Amygdala (tissue), 56 donors: ENCODE measurements at places on chromosomes 1 and 21.

GRCh38 chr1:78254517-78254916, 208.8 kb downstream of the GIPC2 start:
- no peak for DNase-seq

DNA sequence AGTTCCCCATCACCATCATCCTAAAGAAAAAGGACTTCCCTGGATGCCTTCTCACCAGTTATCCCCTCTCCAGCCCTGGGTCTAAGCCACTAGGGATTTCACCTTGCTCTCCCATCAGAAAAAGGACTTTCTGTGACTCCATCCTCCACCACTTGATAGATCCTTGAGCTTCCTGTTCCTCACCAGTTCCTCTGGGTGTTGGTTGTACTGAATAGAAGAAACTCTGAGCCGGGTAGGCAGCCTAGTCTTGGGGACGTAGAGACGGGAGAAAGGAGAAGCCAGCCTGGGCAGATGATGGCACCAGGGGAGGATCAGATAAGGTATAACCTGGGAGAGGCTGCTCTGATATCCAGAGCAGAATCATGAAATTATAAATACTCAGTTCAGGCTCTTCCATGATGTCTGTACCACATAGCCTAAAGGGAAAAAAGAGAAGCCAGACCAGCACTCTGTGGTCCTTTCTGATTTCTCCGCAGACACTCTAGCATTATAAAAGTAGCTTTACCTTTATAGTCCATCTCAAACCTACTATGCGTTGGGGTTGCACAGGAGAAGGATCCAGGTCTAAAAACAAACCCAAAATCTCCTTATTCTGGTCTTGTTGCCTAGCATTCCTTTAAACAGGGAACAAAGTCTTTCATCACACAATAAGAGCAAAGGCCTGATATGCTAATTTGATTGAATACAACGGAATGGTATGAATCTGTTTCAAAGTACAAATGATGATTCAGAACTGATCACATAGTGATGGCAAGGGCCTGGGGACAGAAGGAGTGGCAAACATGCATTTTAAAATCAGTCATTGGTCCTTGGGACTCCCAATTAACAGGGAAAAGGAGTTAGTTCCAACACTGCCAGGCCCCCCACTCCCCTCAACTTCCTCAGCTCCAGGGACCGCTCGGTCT, 1.2 kb upstream of the CD34 start:
- DNase-seq = no peak

GRCh38 chr1:9793291-9793690, 30.5 kb downstream of the CLSTN1 start:
- DNase-seq = no peak

- DNase-seq = no peak
These were observed 20.5 kb downstream of the SOX13 start for GRCh38 chr1:204093421-204093717.

- no peak for DNase-seq
These were observed 321.0 kb upstream of the C1orf174 start for GRCh38 chr1:4221107-4221506.

DNA sequence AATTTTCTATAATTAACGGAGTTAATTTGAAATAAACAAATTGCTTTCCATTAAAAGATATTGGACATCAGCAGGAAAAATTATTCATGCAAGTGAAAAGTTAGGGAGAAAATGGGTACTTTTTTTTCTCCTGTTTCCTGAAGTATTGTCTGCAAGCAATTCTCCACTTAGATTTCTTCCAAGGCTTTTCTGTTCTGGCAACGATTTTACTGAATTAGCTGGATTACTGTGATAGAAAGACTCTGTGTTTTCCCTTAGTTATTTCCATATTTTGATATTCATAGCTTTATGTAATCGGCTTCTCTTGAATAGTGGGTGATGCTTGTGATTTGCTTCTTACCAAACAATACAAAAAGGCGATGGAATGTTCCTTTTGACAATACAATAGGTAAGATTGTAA, 1333.9 kb downstream of the AMY1C start:
- DNase-seq = no peak
